ENCODE measurements at places on chromosomes 7 and 10.

DNA sequence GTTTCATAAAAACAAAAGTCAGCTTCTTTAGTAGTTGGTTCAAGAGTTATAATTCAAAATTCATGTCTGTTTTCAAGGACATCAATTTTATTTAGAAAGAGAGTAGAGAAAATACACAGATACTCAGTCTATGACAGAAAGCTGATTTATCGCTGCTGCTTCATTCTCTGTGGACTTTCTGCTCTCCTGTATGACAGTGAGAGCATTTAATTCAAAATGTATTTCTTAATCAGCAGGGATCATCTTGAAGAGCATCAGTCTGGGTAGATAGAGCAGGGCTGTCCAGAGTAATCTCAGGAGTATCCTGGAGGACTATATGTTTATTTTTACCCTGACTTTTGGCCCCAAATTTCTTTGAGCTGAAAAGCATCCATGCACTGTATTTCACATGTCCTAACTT lies 1676.7 kb downstream of the REEP3 start:
- DNase-seq, result no peak

GRCh38 chr7:69204943-69205342 lies 393.3 kb upstream of the AUTS2 start:
- no peak for DNase-seq

- DNase-seq, result no peak
These were observed 86.8 kb upstream of the ZMIZ1 start for GRCh38 chr10:78981970-78982281.

GRCh38 chr7:132441935-132442334 lies 134.3 kb downstream of the PLXNA4 start:
- DNase-seq, result no peak

DNA sequence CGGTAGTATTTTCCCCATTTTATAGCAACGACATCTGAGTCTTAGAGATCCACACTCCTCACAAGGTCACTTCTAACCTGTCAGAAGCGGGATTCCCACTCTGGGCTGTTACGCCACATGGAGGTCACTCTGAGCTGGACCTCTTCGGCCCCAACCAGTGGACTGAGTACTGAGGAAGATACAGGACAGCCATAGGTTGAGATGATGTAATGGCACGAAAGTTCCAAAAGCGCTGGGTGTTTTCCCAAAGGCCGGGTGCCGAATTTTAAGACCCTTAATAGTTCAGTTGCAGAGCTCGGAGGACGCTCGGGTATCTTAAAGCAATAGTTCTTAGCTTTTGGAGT lies 699 bp downstream of the GHITM start:
- DNase-seq, result peak; percentile 28

- peak; percentile 21 for DNase-seq
These were observed 135.9 kb downstream of the CUX1 start for GRCh38 chr7:101953248-101953819.

- DNase-seq, result peak; percentile 78
These were observed at the start of gene CARD11 for GRCh38 chr7:3043544-3044371. CARD11 (minus strand) TSS chr7:3043867; CDS start chr7:2958506, 85,361 bp downstream.

All from activated CD8-positive, alpha-beta T cell treated with anti-CD3 and anti-CD28 coated beads for 36 hours (primary cell).